Anterior cingulate cortex (tissue), 58 donors: ENCODE measurements at places on chromosomes 16 and 17.

GRCh38 chr16:24737391-24737871 lies 8.0 kb downstream of the TNRC6A start:
- DNase-seq: no peak

GRCh38 chr17:68089881-68090280 lies 54.3 kb downstream of the KPNA2 start:
- no peak for DNase-seq

DNA sequence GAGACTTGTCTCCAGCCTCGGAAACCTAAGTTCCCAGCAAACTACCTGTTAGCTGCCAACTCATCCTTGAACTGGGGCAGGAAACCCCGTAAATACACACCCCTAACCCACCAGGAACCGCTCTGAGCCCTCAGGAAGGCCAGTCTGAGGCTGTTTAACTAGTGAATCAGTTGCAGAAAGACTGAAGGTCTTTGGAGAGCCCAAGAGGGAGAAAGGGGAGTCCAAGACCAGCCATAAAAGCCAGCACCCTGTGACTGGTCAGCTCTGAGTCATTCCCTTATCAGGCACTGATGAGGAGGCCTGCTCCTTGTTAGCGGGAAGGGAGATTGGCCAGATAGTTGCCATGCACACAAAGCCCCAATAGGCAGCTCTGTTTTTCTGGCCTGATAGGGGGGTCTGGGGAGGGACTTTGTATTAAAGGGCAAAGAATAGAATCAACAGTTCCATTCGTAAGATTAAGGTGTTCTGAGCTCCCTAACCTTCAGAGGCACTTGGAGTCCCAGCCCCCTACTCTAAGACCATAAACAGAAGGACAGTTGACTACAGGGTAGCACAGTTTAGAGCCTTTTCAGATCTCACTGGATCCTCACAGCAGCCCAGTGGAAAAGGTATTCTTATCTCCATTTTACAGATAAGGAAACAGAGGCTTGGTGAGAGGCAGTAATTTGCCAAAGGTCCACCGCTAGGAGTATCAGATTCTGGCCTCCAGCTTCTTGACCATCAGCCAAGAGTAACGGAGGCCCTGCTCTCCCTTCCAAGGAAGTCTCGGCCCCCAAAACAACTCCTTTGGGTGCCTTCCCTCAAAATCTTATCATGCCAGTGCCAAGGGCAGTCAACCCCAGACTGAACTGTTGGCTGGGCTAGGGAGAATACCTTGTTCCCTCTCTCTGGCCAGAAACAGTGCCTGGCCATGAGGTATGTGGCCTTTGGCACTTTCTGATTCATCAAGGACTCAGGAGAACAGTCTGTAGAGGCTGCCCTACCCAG lies 2.2 kb upstream of the KRT19 start:
- no peak for DNase-seq

- no peak for DNase-seq
Measured at GRCh38 chr17:12492450-12492849, 173.2 kb upstream of the MYOCD start.

- DNase-seq: no peak
Measured at GRCh38 chr16:87742781-87743490, 22.9 kb downstream of the KLHDC4 start.

DNA sequence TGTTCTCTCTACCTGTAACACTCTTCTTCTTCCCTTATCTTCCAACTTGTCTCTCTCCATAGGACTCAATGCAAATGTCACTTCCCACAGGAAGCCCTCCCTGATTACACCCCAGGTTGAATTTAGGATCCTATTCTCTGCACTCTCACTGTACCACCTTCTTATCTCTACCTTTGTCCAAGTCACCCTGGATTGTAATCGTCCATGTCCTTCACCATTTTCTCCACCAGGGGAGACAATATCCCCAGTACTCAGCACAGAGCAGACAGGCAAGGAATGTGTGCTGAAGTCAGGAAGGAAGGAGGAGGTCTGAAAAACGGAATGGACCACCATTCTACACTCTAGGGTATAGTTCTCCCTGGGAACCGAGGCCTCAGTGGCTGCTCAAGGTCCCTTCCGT lies 14.2 kb downstream of the C16orf82 start:
- DNase-seq: no peak

DNA sequence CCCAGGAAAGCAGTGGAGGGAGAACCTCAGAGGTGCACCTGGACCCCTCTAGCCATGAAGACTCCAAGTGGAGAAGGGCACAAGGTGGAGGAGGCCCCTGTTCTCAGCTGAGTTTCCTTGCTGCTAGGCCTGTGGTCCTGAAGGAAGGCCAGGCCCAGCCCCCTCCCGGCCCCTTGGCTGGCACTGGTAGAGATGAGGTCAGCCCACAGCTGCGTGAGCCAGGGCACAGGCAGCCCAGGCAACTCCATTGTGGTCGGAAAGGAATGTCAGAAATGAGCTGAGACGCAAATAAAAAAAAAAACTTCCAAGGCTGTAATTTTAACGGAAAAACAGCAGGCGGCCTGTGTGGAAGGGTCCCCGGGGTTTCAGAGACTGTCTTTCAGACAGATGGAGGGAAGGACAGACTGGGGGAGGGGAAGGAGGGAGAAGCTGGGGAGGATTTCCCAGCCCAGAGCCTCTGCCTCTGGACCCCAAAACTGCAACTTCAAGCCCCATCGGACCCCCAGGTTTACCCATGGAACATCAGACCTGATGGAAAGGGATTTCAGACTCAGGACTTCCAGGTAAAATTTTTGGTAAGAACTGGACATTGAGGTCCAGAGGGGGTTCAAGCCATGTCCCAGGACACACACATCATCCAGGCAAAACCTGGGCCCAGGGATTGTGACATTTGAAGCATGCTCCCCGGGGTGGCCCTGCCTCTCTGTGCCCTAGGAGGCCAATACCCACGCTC lies 25.6 kb upstream of the MRPS23 start:
- DNase-seq: peak; percentile 70

DNA sequence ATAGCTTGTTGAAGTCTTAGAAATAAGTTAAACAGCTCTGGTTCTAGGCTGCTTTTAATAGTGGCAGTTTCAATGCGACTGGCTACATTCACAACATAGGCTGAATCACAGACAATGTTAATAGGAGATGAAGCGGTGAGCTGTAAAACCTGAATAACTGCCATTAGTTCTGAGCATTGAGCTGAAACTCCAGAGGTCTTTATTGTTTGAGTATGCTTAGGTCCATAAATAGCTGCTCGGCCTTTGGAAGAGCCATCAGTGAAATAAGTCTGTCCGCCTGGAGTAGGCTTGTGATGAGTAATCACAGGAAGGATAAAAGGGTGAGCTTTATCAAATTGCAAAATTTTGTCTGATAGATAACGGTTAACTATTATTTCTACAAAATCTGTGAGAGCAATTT lies 9.4 kb upstream of the ZNF689 start:
- no peak for DNase-seq

DNA sequence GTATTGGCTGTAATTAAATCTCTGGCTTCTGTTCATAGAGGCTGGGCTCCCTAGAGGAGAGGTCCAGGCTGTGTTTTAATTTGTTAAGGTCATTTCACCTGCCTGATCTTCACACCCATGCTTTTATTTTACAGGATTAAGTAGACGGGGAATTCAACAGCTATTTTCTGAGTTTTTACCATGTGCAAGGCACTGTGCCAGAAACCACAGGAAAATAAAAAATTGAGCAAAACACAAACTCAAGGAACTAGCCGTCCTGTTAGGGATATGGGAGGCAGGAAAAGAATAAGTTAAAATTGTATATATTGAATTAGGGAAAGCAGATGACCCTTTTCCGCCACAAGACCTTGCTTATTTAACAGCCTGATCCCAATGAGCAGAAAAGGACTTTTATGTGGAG lies 29.1 kb downstream of the HS3ST3A1 start:
- DNase-seq: no peak

- DNase-seq: no peak
Measured at GRCh38 chr16:24741862-24742261, 12.4 kb downstream of the TNRC6A start.
